CD14-positive monocyte (primary cell): ENCODE measurements at places on chromosomes 5 and 9. TPM values are rescaled to one million over a fixed set of nuclear protein-coding genes. Genes with fewer than 3 reads are reported as not detected.
A peak's percentile ranks its signal among the peaks of the same experiment; 100 is the strongest.

The ADGRD2 gene
- polyA plus RNA-seq, result not detected

The LPAR1 gene
- 15.1 TPM for polyA plus RNA-seq

GRCh38 chr5:132714456-132715307, 22.7 kb downstream of the KIF3A start:
- no peak for DNase-seq
- H3K27me3 ChIP-seq, result no peaks in the 10 kb centered on the region
- H3K4me1 ChIP-seq, result no peaks in the 10 kb centered on the region
- no peak overlapping the region for H3K4me3 ChIP-seq
- no peak overlapping the region for H3K27ac ChIP-seq

DNA sequence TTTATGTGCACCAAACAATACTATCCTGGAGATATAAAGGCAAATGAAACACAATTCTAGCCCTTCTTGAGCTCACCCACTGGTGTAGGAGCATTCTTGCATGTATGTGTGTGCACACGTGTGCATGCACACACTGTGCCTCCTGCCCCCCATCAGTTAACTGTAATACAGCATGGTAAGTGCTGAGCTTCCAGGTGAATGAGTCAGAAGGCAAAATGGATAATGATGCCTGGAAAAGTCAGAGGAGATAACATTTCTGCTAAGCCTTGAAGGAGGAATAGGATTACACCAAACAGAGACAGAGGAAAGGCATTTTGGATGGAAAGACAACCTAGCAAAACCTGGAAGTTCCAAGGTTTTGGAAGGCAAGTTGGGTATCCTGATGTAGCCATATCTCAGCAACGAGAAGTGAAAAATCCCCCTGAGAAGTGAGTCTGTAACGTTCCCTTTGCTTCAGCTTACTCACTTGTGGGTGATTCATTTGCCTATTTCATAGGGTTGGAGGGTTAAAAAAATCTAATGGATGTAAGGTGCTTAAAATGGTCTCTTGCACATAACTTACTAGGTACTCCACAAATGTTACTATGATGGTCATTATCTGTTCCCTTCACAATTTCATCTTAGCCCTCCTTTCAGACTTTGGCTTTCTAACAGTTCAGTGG, 101.4 kb upstream of the STC2 start:
- H3K36me3 ChIP-seq, result no peaks in the 10 kb centered on the region
- no peak overlapping the region for H3K4me3 ChIP-seq
- DNase-seq, result no peak
- H3K27me3 ChIP-seq, result no peaks in the 10 kb centered on the region

DNA sequence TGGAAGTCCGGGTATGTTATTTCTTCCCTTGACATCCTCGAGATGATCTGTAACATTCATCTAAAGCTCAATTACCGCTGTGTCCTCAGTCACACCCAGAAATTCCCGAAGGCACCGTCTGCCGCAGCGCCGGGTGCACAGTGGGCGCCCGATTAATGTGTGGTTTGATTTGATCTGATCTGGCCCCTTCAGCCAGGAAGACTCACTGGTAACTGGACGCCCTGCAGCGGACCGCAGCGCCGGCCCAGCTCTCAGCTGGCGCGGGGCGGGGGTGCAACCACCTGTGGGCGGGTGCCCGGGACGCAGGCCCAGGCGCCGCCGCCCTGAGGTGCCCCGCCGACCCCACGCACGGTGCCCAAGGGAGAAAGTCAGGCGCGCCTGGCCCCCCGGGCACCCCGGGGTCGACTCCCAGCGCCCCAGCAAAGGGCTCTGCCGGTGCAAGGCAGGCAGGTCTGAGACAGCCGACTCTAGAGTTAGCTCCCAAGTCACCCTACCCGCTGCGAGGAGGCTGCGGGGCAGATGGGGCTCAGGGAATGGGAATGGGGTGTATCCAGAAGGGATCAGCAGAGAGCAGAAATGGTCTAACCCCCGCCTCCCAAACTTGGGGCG, 1.7 kb downstream of the EPB41L4B start:
- no peaks in the 10 kb centered on the region for H3K36me3 ChIP-seq
- H3K4me3 ChIP-seq, result no peak overlapping the region
- H3K4me1 ChIP-seq, result peaks cover 30% of the 10 kb centered on the region

DNA sequence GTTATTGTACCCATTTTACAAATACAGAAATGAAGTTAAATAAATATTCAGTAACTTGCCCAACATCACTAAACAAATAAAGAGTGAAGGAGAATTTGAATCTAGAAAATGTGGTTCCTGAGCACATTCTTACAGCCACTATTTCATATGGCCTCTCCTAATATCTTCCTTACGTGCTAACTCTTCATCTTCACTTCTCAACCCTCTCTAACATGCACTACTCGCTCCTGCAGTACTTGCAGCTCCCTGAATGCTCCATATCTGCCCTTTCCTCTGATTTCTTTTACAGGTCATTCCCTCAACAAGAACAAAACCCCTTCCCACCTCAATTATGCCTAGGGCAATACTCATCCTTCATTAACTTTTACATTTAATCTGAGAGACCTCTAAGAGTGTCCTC, 711.5 kb downstream of the CETN3 start:
- DNase-seq, result no peak
- H3K36me3 ChIP-seq, result no peaks in the 10 kb centered on the region
- H3K27ac ChIP-seq, result no peak overlapping the region
- H3K4me1 ChIP-seq, result no peaks in the 10 kb centered on the region
- no peaks in the 10 kb centered on the region for H3K27me3 ChIP-seq

DNA sequence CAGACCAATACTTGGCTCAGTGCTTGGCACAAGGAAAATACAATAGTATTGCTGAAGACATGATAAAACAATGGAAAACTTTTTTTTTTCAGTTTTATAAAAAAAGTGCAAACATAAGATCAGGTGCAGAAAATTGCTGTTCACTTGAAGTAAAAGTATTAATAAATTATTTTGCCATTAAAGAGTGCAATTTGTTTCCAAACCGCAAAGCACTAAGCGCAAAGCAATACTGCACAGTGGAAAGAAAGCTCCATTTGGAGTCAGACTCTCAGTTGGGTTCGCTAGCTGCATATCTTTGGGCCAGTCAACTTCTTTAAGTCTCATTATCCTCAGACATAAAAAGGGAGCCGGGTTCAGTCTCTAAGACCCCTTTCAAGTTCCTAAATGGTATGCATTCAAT, 45.8 kb downstream of the MEF2C start:
- H3K4me1 ChIP-seq, result peaks cover 19% of the 10 kb centered on the region
- DNase-seq, result no peak
- H3K4me3 ChIP-seq, result no peak overlapping the region
- peaks cover 19% of the 10 kb centered on the region for H3K36me3 ChIP-seq
- H3K27ac ChIP-seq, result no peak overlapping the region

- H3K4me3 ChIP-seq, result no peak overlapping the region
- peaks cover 64% of the 10 kb centered on the region for H3K36me3 ChIP-seq
- no peak overlapping the region for H3K27ac ChIP-seq
These were observed 35.7 kb upstream of the RPL26L1 start for GRCh38 chr5:172923539-172923938.

DNA sequence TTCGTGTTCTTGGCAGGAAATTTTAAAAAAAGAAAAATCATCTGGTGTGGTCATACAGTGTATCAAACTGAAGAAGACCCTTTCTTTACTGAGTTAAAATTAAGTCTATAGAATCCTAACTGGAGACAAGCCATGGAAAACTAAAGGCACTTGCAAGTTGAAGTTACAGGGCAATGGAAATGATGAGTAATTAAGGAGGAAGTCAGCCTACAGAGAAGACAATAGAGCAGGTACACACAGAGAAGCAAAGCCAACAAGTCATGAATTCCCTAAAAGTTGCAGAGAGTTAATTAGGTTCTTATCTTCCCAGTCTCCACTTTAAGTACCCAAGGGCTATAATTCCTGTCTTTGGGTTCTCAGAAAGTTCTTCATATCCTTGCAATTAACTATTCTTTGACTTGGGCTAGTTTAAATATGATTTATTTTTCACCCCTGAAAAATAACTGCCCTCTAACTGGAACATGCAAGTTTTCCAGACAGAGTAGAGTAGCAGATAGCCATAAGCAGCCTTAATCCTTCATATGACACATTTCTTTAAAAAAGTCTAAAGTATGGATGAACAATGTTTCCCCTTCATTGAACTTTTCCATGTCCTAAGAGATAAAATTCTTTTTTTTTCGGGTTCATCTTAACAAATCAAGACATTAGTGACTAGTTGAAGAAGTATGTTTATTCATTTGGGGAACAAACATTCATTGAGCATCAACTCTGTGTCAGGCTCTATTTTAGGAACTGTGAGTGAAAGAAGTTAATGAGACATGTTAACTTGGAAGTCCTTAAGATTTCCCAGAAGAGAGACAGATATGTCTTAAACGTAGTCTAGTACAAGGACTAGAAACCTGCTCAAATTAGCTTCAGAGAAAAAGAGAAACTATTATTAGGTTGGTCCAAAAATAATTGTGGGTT, 5.2 kb upstream of the ITGA2 start:
- peaks cover 5% of the 10 kb centered on the region for H3K4me1 ChIP-seq
- no peak for DNase-seq
- H3K27ac ChIP-seq, result no peak overlapping the region
- no peak overlapping the region for H3K4me3 ChIP-seq
- peaks cover 17% of the 10 kb centered on the region for H3K27me3 ChIP-seq
- H3K36me3 ChIP-seq, result no peaks in the 10 kb centered on the region

The MARCOL gene
- not detected for polyA plus RNA-seq

GRCh38 chr5:142151436-142152383, 43.1 kb downstream of the NDFIP1 start:
- no peak overlapping the region for H3K4me3 ChIP-seq
- peaks cover 78% of the 10 kb centered on the region for H3K36me3 ChIP-seq
- H3K27ac ChIP-seq, result no peak overlapping the region
- DNase-seq, result peak; percentile 27
- no peaks in the 10 kb centered on the region for H3K4me1 ChIP-seq

GRCh38 chr9:103431809-103432208, 436.7 kb downstream of the CYLC2 start:
- H3K36me3 ChIP-seq, result no peaks in the 10 kb centered on the region
- no peaks in the 10 kb centered on the region for H3K27me3 ChIP-seq
- no peak overlapping the region for H3K4me3 ChIP-seq
- no peak overlapping the region for H3K27ac ChIP-seq
- H3K4me1 ChIP-seq, result no peaks in the 10 kb centered on the region
- DNase-seq, result no peak

The CMBL gene
- polyA plus RNA-seq, result not detected

DNA sequence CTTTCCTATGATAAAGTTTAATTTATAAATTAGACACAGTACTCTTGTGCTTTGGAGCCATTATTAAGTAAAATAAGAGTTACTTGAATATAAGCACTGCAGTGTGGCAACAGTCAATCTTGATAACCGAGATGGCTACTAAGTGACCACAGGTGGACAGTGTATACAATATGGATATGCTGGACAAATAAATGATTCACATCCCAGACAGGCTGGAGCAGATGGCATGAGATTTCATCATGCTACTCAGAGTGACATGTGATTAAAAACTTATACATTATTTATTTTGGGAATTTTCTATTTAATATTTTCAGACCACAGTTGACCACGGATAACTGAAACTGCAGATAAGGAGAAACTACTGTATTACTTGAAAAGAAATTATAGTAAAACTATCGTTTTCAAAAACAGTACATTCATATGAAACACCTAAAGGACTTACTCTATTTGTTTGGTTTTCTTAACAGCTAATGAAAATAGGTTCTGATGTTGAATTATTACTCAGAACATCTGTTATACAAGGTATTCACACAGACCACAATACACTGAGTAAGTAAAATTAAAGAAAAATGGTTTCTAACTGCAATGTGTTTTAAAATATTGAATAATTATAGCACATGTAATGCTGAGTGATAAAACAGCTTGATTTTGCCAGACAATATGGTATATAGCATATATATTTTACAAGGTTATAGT, 16.0 kb downstream of the LYRM7 start:
- no peaks in the 10 kb centered on the region for H3K4me1 ChIP-seq
- no peaks in the 10 kb centered on the region for H3K36me3 ChIP-seq
- H3K4me3 ChIP-seq, result no peak overlapping the region
- H3K27ac ChIP-seq, result no peak overlapping the region

DNA sequence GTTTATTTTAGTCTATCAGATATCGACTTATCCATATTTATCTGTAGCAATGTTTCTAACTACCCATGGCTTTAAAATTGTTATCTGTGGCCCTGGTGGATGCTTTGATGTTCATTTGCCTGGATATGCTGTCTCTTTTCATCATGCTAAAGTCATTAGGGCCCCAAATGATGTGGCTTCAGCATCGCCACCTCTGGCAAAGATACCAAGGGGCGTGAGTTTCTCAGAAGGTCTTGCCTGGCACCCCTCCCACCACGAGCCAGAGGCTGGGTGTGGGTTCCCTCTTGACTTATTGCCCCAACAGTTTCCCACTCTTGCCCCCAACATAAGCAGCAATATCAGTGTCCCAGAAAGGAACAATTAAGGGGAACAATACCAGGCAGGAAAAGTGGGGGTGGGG, 5.4 kb downstream of the ROPN1L start:
- no peak for DNase-seq
- no peak overlapping the region for H3K4me3 ChIP-seq
- no peaks in the 10 kb centered on the region for H3K36me3 ChIP-seq
- H3K27me3 ChIP-seq, result no peaks in the 10 kb centered on the region
- H3K27ac ChIP-seq, result no peak overlapping the region

GRCh38 chr5:74476046-74476818, 164.3 kb downstream of the ENC1 start:
- H3K27ac ChIP-seq, result no peak overlapping the region
- no peaks in the 10 kb centered on the region for H3K27me3 ChIP-seq
- no peaks in the 10 kb centered on the region for H3K36me3 ChIP-seq
- H3K4me3 ChIP-seq, result no peak overlapping the region

DNA sequence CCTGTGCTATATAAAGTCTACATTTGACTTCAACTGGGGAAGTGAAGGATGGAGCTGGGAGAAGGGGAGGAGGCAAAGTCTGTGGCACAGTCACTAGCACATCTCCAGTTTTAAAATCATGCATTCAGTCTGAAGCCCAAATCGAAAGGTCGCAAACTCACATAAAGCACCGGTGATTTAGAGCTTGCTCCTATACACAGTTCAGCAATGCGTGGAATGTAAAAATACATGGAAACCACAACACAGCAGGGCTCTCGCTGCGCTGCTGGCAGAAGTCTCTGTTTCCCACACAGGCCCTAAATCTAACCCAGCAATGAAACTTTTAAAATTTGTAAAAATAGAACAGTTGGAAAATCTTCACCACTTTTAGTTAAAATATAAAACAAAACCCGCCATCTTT, 68.2 kb downstream of the EBF1 start:
- no peaks in the 10 kb centered on the region for H3K27me3 ChIP-seq
- DNase-seq, result no peak
- H3K4me3 ChIP-seq, result no peak overlapping the region
- peaks cover 22% of the 10 kb centered on the region for H3K4me1 ChIP-seq

DNA sequence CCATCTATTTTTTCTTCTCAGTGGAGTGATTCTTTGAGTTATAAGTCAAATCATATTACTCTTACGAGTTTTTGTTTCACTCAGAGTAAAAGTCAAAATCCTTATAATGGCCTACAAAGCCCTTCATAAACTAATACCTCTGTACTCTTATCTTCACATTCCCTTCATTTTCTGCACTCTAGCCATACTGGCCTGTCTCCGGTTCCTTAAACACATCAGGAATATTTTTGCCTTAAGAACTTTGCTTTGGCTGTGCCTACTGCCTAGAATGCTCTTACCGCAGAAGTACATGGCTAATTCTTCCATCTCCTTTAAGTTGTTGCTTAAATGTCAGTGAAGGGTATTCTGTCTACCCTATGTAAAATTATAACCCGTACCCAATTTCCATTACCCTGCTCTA, 132.9 kb upstream of the GRHPR start:
- no peak for DNase-seq
- no peaks in the 10 kb centered on the region for H3K4me1 ChIP-seq
- H3K4me3 ChIP-seq, result no peak overlapping the region
- no peaks in the 10 kb centered on the region for H3K27me3 ChIP-seq

GRCh38 chr5:172141949-172142319, 46.1 kb downstream of the STK10 start:
- no peak overlapping the region for H3K4me3 ChIP-seq
- no peaks in the 10 kb centered on the region for H3K4me1 ChIP-seq
- no peak overlapping the region for H3K27ac ChIP-seq
